ENCODE measurements at places on chromosomes 7 and 10. TPM values are rescaled to one million over a fixed set of nuclear protein-coding genes. Genes with fewer than 3 reads are reported as not detected.

DNA sequence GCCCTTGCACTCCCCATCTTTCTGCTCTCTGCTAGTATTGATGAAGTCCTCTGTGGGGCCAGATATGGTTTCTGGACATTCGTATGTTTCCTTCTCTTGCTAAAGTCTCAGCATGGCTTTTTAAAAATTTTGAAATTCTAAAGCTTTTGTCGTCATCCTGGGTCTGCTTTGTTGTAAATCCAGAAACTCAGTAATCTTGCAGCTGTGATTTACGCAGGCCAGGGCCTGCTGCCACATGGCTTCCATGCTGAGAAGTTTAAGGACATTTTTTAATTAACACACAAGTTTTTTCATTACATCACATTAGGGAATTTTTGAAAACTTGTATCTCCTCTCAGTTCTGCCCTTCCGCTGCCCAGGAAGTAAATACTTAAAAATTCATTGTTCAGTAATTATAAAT lies 686.1 kb upstream of the IGFBP3 start:
- no peaks in the 10 kb centered on the region for H3K36me3 ChIP-seq
- no peaks in the 10 kb centered on the region for H3K27me3 ChIP-seq
- H3K4me1 ChIP-seq: peaks cover 25% of the 10 kb centered on the region
- DNase-seq: no peak

DNA sequence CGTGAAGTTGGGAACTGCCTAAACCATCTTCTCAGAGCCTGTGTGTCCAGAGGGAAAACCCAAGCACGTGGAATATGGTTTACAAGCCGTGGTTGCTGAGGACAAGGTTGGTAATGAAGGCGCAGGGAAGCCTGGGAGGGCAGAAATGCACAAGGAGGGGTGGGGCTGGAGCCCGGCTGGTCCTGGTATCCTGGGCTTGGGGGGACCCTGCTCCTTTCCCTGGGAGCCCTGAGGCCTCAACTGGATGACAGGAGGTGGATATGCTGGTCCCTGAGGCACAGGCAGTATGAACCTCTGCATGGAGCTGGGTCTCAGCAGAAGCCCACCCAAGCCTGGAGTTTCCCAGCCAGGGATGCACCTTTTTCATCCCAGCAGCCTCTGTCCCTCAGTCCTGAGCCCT lies 80.3 kb upstream of the RET start:
- no peaks in the 10 kb centered on the region for H3K36me3 ChIP-seq
- no peak overlapping the region for H3K27ac ChIP-seq
- H3K4me3 ChIP-seq: no peak overlapping the region
- H3K4me1 ChIP-seq: no peaks in the 10 kb centered on the region

GRCh38 chr10:26743091-26743490 lies 45.6 kb downstream of the PDSS1 start:
- no peaks in the 10 kb centered on the region for H3K4me1 ChIP-seq
- no peak overlapping the region for H3K27ac ChIP-seq
- no peak overlapping the region for H3K4me3 ChIP-seq
- DNase-seq: no peak

DNA sequence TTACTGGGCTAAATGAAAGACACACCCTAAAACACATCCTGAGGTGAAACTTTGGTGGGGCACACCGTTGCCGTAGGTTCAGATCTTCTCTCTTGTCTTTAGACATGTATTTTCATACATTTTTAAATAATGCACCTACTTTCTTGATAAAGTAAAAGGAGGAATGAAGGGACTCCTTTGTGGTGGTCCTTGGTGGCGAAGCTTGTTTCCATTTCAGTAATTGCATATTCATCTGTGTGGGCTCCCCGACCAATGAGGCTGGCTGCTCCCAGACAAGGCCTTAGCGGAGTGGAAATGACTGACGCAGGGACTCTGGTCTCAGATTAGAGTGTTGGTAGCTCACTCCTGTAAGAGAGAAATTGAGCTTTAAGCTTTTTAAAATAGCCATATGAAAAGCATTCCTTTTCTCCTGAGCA lies 815 bp downstream of the CCSER2 start:
- H3K4me3 ChIP-seq: peak overlapping the region; percentile 72
- peak overlapping the region; percentile 98 for H3K27ac ChIP-seq
- no peaks in the 10 kb centered on the region for H3K27me3 ChIP-seq
- no peaks in the 10 kb centered on the region for H3K36me3 ChIP-seq
- DNase-seq: no peak
- peaks cover 10% of the 10 kb centered on the region for H3K4me1 ChIP-seq

GRCh38 chr7:105638902-105639495 lies 57.7 kb upstream of the EFCAB10 start:
- no peak overlapping the region for H3K4me3 ChIP-seq
- no peaks in the 10 kb centered on the region for H3K4me1 ChIP-seq
- H3K27ac ChIP-seq: no peak overlapping the region
- H3K36me3 ChIP-seq: peaks cover 98% of the 10 kb centered on the region

DNA sequence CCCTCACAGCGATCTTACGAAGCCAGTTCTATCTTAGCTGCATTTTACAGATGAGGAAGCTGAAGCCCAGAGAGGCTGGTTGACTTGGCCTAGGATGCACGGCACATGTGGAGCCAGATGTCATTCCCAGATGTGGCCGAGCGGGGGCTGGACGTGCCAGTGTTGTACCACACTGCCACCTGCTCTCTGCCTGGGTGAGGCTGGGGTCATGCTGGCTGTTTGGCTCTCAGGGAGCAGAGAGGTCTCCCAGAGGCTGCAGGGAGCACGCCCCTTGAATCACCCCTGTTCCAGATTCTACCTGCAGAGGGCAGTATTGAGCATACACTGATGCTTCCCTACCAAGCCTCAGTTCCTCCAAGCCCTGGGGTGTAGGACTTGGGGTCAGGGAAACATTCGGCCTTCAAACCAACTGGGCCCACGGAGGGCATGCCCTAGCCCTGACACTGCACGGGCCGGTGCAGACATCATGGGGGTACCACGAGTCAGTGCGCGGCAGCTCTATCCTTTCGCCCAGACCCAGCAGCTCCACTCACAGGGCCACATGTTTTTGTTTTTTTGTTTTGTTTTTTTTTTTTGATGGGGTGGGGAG lies 3.8 kb upstream of the GTF2IRD1 start:
- peaks cover 34% of the 10 kb centered on the region for H3K4me1 ChIP-seq
- no peak for DNase-seq
- no peaks in the 10 kb centered on the region for H3K36me3 ChIP-seq
- H3K27me3 ChIP-seq: no peaks in the 10 kb centered on the region

DNA sequence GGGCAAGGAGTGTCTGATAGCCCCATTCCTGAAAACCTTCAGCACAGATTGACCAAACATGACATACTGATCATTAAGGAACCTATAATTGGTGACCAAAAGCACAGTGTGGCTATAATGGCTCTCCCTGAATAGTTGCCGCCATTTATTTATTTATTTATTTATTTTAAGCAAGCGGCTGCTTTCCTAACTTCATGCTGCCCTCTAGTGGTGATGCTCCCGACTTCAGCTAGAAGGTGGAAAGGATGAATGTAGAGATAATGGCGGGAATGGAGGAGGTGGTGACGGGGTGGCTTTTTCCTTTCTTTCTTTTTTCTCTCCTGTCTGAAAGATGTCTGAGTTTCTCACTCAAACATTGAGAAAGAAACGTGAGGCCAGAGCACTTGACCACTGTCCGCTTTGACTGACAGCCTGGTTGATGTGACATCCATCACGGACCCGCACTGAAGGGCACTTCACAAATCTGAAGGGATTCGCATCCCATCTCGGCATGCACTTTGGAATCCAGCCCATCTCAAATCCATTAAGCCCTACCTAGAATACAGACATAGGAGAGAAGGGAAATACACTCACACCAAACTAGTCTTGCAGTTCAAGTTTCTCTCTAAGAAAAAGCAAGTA lies 1090.1 kb downstream of the KCNMA1 start:
- H3K36me3 ChIP-seq: no peaks in the 10 kb centered on the region
- H3K4me1 ChIP-seq: peaks cover 21% of the 10 kb centered on the region
- DNase-seq: no peak
- no peaks in the 10 kb centered on the region for H3K27me3 ChIP-seq
- no peak overlapping the region for H3K27ac ChIP-seq

GRCh38 chr7:30914596-30914995 lies 2.9 kb downstream of the AQP1 start:
- H3K36me3 ChIP-seq: no peaks in the 10 kb centered on the region
- H3K27me3 ChIP-seq: no peaks in the 10 kb centered on the region
- peak overlapping the region; percentile 82 for H3K27ac ChIP-seq
- no peak for DNase-seq
- H3K4me1 ChIP-seq: peaks cover 5% of the 10 kb centered on the region

DNA sequence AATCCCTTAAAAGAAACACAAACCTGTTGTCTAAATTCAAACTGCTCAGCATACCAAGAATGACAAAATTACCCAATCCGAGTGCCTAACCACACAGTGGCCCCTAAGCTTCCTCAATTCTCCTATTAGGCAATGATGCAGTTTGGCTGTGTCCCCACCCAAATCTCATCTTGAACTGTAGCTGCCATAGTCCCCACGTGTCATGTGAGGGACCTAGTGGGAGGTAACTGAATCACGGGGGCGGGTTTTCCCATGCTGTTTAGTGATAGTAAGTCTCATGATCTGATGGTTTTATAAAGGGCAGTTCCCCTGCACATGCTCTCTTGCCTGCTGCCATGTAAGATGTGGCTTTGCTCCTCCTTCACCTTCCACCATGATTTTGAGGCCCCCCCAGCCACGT lies 21.9 kb downstream of the PSAP start:
- H3K27me3 ChIP-seq: no peaks in the 10 kb centered on the region
- H3K27ac ChIP-seq: no peak overlapping the region
- peaks cover 98% of the 10 kb centered on the region for H3K36me3 ChIP-seq
- peaks cover 13% of the 10 kb centered on the region for H3K4me1 ChIP-seq
- DNase-seq: no peak

DNA sequence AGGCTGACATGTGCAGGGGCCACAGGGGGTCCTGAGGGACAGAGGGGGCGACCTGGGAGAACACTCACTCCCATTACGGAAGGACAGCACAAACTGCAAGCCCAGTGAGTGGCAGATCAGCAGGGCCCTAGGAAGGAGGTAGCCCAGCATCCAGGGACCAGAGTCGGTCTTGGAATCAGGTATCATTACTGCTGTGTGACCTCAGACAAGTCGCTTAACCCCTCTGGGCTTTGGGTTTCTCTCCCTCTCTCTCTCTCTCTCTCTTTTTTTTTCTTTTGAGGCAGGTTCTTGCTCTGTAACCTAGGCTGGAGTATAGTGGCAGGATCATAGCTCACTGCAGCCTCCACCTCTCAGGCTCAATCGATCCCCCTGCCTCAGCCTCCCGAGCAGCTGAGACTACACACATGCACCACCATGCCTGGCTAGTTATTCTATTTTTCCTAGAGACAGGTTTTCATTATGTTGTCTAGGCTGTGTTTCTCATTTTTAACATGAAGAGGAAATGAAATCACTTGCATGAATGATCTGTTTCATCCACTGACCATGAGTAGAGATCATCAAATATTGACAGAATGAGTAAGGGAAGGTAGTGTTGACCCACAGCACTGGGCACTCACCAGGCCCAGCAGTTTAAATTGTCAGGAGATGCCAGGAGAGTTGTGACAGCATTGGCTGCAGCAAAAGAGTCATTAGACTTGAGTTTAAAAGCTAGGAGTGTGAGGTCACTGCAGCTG lies 49.4 kb downstream of the BUB3 start:
- no peak overlapping the region for H3K27ac ChIP-seq
- no peaks in the 10 kb centered on the region for H3K27me3 ChIP-seq
- H3K36me3 ChIP-seq: no peaks in the 10 kb centered on the region
- DNase-seq: no peak
- H3K4me3 ChIP-seq: no peak overlapping the region

TAS2R5 gene
- 3.1 TPM for total RNA-seq

ST8SIA6 gene
- total RNA-seq: 1.4 TPM

CCDC146 gene
- total RNA-seq: 25.0 TPM

PTF1A gene
- not detected for total RNA-seq

EPHA1 gene
- total RNA-seq: 64.5 TPM

KAZALD1 gene
- total RNA-seq: not detected

Measured in esophagus squamous epithelium (tissue), 5 donors.